ENCODE measurements at places on chromosomes 6 and 20.

DNA sequence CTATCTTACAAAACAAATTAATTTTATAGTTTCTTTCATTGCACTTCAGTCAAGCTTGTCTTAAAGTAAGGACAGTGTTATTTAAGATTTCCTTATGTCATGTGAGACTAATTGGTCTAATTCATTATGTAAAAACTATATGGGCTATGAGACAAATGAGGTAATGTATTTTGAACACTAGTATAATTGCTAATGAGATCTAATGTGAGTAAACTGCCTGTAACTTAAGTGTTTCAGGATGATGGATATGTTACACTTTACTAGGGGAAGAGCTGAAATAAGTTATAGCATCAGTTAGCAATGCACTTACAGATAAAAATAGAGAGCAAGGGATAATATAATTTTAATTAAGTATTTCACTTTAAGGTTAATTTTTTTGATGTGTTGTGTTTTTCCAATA is 386.3 kb upstream of the MAP3K7 start:
- no peak for DNase-seq

- no peak for DNase-seq
Measured at GRCh38 chr20:46122071-46122470, 4.0 kb downstream of the CD40 start.

DNA sequence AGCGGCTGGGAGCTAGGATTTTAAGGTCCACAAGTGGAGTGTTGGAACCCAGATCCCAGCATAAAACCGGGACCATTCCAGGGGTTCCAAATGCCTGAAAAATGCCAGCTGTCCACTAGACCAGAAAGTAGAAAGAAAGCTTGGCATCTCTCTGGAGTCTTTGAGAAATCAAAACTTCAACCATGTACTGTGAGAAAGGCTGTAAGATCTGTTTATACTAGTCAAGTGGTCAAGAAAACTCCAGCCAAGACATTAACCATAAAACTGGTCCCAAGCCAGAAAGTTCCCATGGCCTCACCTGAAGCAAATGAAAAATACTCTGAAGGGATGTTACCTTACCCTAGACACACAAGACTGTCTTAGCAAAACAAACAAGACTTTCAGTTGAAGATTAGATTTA is 112.6 kb downstream of the DCDC2 start:
- DNase-seq = no peak

- DNase-seq = no peak
Measured at GRCh38 chr6:105896052-105896820, 189.9 kb upstream of the PRDM1 start.

- no peak for DNase-seq
Measured at GRCh38 chr6:20729086-20729485, 194.8 kb downstream of the CDKAL1 start.

DNA sequence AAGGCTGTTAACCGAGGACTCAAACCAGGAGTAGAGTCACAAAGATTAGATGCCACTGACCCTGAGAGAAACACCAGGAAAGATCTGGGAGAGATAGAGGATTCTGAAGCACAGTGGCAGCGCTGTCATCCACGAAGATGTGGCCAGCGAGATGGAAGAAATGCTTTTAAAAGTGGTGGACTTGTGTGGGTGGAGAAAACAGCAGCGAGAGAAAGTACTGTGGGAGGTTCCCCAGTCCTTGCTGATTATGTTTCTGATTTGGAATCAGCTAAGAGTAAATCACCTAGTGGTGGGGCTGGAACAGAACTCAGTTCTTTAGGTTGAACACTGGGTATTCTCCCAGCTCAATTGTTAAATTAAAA is 435 bp upstream of the ZNF322 start:
- no peak for DNase-seq

- peak; percentile 2 for DNase-seq
Measured at GRCh38 chr6:107179004-107179403, 63.7 kb upstream of the BEND3 start.

DNA sequence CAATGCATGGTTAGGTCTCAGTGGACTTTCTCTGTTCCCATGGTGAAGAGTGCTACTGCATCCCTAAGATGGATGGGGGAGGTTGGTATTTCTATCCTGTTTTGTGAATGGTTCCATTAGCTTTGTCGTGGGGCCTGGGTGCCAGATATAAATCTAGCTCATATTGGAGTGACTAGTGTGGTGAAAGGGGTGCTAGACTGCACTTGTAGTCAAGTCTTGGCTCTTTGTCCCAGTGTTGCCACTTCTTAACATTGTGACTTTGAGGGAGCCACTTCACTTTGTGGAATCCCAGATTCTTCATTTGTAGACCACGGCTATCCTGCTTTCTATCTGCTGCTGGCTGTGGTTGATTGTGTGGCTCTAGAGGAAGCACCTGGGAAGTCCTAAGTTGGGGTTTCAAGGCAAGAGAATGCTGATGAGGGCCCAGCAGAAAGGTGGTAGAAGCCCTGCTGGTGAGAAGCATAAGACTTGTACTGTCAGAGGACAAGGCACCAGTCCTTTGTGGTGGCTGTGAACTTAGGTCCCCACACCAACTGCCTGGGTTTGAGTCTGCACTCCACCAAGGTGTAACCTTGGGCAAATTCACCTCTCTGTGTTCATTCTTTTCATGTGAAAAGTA is 44.1 kb downstream of the VAPB start:
- DNase-seq = no peak

DNA sequence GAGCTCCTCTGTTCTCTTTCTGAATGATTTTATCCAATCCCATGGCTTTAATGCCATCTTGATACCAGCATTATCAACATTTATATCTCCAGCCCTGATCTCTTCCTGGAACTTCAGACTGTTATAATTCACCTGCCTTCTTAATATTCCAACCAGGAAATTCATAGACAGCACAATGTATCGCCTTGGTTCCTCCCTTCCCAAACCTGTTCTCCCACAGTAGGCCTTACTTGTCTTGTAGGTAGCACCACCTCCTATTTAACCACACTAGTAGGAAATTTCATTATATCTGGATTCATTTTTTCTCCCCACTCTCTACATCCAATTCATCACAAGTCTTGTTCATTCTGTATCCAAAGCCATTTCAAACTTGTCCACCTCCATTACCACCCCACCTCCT is 106.3 kb upstream of the SHLD1 start:
- DNase-seq = no peak

GRCh38 chr20:56826306-56826704 is 197.2 kb downstream of the TFAP2C start:
- no peak for DNase-seq

- DNase-seq = no peak
Measured at GRCh38 chr20:39124064-39124463, 161.9 kb downstream of the DHX35 start.

GRCh38 chr6:45474376-45474775 is 96.6 kb upstream of the SUPT3H start:
- no peak for DNase-seq

- DNase-seq = no peak
Measured at GRCh38 chr6:104428184-104428583, 431.5 kb downstream of the HACE1 start.

DNA sequence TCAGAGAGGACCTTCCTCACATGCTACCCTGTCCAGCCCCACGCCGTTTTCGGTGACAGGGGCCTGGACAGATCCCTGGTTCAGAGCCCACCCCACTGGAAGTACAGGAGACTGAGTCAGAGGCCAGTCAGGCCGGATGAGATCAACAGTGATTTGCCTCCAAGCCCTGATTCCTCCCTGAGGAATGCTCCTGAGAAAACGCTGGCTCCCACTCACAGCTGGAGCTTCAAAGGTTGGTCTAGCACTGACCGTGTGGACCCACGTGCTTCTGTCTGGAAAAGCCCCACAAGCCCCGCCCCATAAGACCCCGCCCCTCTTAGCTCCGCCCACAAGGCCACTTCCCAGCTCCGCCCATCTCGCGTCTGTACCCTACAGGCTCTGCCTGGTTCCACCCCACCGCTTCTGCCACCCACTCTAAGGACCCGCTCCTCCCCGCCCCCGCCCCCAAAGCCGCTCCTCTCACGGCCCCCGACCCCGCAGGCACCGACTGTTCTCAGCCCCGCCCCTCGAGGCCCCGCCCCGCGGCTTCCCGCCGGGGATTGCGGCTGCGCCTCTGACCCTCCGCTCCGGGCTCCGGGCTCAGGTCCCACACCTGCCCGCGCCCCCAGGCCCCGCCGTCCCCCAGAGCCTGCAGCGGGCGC is 64.9 kb upstream of the BHLHE23 start:
- DNase-seq = no peak

- DNase-seq = no peak
Measured at GRCh38 chr6:130697271-130697994, 129.8 kb upstream of the SMLR1 start.

DNA sequence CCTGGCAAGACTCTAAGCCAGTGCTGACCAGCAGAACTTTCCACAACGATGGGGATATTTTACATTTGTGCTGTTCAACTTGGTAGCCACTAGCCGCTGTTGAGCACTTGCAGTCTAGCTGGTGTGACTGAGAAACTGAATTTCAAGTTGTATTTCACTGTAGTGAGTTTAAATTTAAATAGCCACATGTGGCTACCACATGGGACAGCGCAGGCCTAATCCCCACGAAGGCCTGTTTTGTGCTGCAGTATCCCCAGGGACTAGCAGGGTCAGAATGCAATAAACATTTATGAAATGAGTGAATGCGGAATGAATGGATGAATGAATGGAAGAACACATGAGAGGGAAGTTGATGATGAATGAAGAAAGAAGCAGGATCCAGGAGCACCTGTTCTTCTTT is 115.8 kb downstream of the TRERF1 start:
- DNase-seq = no peak

- no peak for DNase-seq
Measured at GRCh38 chr6:97282238-97282725, 734 bp downstream of the MMS22L start.

- no peak for DNase-seq
Measured at GRCh38 chr20:43681468-43681942, 14.6 kb downstream of the MYBL2 start.

GRCh38 chr6:128413291-128413690 is 107.1 kb downstream of the PTPRK start:
- DNase-seq = no peak

DNA sequence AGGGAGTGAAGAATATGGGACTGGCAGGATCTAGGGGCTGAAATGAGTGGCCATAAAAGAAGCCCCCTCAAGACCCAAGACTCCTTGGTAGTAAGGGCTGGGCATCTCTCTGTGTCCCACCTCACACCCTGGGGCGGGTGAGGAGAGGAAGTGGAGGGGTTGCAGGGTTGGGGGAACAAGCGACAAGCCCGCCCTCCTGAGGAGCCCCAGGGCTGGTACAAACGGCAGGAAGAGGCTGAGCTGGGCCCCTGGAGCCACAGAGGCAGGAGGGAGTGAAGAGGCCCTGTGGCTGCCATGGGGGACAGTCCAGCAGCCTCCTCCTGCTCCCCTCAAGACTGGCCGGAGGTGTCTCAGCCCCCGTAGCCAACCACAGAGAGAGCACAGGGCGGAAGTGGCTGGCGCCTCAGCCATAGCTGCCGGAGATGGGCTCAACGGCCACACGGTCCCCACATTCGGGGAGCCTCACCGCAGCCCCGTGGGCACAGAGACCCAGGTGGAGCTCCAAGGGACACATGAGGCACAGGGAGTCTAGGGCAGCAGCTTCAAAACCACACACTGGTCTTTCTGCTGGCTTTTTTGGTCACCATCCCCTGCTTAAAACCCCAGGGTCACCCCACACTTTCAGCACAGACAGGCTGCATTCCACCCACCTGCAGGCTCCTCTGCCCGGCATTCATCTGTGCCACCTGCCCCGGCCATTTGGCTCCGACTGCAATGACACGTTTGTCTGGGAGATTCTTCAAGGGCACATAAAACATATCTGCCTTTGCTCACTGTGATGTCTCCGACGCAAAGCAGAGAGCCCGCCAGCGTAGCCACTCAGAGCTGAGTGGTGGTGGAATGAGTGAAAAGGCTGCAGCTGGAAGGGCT is 524 bp downstream of the C20orf203 start:
- peak; percentile 53 for DNase-seq

- DNase-seq = no peak
Measured at GRCh38 chr6:161211380-161212035, 62.4 kb downstream of the AGPAT4 start.

- peak; percentile 49 for DNase-seq
Measured at GRCh38 chr6:28553986-28554881, 28.6 kb downstream of the GPX5 start.

DNA sequence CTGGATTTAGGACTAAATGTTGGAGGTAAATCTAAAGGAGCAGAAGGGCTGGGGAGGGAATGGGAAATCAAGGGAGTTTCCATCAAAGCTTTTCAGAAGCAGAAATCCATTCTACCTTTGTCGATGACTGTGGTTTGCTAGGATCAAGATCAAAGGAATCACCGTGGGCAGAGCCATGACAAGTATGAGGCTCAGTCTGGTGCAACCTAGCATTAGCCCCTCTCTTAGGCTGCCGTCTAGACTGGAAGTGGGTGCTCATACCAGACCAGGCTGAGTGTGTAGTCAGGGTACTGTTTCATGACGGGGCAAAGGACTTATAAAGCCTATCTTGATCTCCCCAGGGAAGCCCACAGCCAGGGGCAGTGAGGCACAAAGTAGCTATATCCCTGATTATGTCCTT is 120.5 kb downstream of the BMP2 start:
- no peak for DNase-seq

DNA sequence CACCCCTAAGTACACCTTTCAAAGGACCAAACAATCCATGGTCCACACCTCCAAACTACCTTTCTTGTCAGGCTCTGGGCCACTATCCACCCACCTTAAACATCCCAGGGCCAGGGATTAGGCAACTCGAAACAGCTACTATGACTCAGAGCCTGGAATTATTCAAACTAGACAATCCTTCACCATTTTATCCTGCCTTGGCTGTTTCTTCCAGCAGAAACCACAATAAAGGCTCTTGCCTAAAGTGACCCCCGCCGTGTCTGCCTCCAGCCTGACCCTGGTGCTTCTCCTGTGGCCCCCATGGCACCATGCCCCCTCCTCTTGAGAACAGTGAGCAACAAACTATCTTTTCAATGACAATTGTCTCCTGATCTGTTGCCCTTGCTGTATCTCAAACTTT is 195.5 kb downstream of the EPM2A start:
- no peak for DNase-seq

- no peak for DNase-seq
Measured at GRCh38 chr6:39657355-39658135, 67.7 kb downstream of the KIF6 start.

GRCh38 chr6:148747471-148748165 is 788 bp downstream of the UST start:
- peak; percentile 35 for DNase-seq

- no peak for DNase-seq
Measured at GRCh38 chr6:83517500-83517899, 5.2 kb downstream of the PRSS35 start.

- no peak for DNase-seq
Measured at GRCh38 chr6:107274288-107274687, 159.0 kb upstream of the BEND3 start.

Data from NCI-H1105 (cell line).